NCI-H1417 treated with DMSO at 0.1 percent for 48 hours (cell line): ENCODE measurements at places on chromosomes 13 and 19.

DNA sequence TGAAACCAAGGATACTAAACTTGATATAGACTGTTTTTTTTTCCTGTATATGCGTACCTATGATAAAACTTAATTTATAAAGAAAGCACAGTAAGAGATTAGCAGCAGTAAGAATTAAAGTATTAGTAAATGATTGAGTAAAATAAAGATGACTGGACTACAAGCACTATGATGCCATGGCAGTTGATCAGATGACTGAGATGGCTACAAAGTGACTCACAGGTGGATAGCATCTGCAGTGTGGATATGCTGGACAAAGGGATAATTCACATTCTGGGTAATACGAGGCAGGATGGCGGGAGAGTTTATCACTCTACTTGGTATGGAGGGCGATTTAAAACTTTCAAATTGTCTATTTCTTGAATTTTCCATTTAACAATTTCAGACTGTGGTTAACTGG is 11.8 kb downstream of the HTR2A start:
- no peak for DNase-seq

DNA sequence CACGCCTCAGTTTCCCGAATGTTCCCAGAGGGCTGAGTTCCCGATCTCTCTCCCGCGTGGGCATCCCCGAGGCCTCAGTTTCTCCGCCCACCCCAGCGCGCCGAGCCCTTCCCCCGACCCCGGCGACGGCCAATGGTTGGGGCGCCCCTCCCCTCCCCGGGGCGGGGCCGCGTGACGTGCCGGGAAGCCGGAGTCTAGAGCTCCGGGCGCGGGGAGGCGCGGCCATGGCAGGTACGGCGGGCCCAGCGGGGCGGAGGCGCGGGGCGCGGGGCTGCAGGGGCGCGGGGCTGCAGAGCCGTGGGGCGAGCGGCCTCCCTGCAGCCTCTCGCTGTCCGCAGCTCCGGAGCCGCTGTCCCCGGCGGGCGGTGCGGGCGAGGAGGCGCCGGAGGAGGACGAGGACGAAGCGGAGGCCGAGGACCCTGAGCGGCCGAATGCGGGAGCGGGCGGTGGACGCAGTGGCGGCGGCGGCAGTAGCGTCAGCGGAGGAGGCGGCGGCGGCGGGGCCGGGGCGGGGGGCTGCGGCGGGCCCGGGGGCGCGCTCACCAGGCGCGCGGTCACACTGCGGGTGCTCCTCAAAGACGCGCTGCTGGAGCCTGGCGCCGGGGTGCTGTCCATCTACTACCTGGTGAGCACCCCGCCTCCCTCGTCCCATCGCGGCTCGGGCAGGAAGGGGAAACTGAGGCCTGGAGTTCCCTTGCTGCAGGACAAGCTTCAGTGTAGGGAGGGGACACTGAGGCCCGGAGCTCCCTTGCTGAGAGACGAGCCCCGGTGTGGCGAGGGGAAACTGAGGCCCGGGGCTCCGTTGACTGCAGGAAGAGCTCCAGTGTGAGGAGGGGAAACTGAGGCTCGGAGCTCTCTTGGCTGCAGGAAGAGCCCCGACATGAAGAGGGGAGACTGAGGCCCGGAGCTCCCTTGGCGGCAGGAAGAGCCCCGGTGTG is at the start of gene MPND:
Gene MPND (plus strand): TSS at position 193 of the 938 bp plus-strand sequence. CDS start 32 bp downstream, at position 225.
- DNase-seq: peak; percentile 45

- DNase-seq: no peak
Observed at GRCh38 chr19:29653398-29653797, 11.9 kb upstream of the PLEKHF1 start.

- no peak for DNase-seq
Observed at GRCh38 chr13:72229067-72229466, 362.1 kb upstream of the DACH1 start.

DNA sequence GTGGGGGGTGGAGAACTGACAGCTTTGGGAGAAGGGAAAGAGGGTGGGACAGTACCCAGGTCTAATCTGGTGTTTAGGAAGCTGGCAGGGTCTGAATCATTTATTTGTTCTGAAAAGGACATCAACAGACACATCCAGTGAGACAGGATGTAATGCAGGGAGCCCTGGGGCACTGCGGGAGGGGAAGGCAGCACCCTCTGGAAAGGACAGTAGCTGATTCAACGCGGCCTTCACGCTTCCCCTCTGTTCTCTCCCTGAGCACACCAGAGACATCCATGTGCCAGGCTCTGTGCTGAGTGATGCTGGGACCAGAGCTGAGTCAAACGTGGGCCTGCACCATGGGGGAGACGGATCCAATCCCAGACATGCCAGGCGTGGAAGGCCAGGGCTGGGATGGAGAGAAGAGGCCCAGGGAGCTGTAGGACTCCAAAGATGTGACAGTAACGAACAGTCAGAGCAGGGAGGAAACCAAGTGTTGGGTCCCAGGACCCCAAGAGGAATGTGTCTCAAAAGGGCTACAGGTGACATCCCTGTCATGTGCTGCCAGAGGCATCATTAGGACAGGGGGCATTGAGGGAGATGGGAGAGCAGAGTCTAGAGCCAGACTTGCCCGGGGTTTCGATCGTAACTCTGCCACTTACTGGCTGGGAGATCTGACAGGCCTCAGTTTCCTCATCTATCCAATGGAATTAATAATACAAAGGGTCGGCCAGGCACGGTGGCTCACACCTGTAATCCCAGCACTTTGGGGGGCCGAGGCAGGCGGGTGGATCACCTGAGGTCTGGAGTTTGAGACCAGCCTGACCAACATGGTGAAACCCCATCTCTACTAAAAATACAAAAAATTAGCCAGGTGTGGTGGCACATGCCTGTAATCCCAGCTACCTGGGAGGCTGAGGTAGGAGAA is 1.7 kb downstream of the ETFB start:
- no peak for DNase-seq

- DNase-seq: no peak
Observed at GRCh38 chr19:46142294-46142693, 5.7 kb upstream of the IGFL2 start.

DNA sequence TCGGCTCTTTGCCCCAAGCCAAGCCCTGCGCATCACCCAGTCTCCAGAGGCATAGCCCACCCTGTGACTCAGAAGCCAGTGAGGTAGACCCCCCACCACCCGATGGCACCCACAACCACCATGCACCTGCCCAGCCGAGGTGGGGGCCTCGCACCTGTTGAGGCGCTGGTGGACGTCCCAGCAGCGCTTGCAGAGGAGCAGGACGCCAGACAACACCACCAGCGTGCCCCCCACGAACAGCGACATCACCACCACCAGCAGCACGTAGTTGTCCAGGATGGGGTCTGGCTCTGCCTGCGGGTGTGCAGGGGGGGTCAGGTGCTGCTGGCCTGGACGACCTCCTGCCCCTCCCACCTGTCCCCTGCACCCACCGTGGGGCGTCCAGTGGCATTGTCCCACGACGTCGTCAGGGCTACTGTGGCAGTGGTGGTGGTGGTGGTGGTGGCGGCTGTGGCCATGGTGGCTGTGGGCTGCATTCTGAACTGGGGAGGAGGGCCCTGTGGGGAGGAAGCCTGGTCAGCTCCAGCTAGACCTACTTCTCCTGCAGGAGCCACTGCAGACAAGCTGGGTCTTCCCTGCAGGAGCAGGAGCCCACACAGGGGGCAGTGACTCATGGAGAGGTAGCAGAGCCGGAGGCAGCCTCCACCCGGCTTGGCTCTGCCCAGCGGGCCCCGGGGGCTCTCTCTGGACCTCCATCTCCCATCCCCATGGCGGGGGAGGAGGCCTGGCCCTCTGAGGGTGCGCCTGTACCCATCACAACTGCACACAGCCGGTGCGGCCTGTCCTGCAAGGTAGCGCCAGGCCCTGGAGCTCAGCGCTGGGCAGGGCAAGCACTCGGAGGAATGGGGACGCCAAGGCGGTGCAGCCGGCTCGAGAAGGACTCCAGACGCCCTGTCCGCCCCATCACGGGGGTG is 1.9 kb downstream of the CBARP start:
- DNase-seq: no peak

DNA sequence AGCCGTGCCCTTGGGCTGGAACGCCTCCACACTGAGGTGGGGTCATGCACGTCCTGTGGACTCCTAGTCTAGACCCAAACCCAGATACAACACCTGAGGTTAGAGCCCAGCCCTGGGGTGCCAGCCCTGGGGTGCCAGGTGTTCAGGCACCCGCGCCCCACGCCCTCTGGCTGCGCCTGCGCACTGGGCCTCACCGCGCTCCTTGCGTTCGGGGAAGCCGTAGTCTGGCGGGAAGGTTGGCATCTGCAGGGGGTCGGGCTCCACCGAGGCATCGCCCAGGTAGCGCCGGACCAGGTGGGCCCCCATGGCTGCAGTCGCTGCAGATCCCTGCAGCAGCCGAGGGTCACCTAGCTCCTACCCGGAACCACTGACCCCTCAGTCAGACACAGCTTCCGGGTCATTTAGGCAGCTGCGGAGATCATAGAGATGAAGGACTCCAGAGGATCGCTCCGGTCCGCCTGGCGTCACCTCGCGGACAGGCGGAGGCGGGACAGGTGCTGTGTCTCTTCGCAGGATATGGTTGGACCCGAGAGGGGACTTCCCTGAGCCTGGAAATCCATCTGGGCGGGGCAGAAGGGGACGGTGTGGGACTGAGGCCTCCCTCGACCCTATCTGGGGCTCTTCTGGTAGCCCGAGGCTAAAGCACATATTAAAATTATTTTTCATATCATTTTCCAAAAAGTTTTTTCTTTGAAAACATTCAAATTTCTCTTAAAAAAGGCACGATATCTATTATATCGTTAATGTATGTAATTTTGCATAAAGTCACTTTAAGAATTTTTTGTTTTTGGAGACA is at the start of gene NDUFB7:
Gene NDUFB7 (minus strand): TSS at position 372 of the 796 bp plus-strand sequence. CDS start 66 bp downstream, at position 306.
- peak; percentile 86 for DNase-seq

DNA sequence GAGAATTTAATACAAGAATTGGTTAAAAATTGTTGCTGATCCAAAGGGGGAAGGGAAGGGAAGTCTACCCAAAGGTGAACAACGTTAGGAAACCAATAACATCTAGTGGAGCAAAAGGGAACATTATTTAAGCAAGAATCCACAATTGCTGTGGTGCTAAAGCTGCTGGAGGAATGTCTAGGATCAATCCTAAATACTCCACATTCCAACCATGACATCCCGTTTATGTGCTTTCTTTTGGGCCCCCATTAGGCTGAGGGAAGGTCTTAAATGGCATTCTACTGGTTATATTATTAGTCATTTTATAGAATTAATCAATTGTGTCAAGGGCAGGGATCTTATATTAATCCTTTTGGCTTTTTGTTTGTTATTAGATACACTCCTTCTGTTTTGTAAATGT is 39.9 kb upstream of the VWA8 start:
- DNase-seq: no peak

DNA sequence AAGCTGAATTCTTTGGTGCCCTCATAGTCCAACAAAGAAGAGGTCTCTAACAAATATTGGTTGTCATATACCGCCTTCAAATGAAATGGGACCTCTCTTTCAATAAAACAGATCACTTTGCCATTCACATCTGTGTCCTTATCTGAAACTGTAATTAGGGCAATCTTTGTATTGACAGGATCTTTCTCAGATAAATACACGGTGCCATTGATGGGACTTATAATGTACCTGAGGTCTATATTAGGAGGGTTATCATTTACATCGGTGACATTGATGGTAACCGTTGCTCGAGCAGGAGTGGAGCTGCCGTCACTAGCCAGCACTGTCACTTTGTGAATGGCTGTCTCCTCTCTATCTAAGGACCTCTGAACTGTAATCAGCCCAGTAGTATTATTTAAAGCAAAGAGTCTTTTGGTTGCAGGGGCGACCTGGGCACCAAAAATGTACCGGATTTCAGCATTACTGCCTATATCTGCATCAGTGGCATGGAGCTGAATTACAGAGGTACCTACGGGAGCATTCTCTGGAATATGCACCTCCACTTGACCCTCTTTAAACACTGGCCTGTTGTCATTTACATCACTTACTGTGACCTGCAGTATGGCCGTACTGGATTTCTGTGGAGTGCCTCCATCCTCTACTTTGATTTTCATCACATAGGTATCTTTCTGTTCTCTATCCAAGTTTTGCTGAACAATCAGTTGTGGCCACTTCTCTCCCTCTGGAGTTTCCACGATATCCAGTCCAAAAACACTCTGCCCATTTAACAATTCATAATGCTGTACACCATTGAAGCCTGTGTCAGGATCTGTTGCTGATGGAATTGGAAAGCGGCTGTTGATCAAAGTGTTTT is 2.8 kb downstream of the PCDH9 start:
- no peak for DNase-seq

GRCh38 chr13:76527041-76527440 is 359.2 kb downstream of the KCTD12 start:
- no peak for DNase-seq

DNA sequence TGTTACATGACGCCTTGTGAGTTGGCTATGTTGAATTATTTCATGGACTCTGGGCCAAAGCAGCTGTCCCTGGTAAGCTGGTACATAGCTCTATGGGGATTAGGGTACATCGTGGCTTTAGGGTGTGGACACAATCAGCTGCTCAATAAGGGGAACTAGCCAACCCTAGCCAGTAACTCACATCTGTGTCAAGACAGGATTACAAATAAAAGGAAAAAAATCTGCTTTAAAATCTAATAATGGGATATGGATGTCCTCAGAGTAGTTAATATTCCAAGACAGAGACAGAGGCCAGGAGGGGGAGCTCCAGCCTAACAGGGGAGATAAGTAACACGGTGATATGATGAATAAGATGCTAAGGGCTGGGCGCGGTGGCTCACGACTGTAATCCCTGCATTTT is 21.1 kb upstream of the ZNF766 start:
- peak; percentile 7 for DNase-seq

GRCh38 chr13:112531263-112531794 is 56.6 kb downstream of the TUBGCP3 start:
- no peak for DNase-seq

DNA sequence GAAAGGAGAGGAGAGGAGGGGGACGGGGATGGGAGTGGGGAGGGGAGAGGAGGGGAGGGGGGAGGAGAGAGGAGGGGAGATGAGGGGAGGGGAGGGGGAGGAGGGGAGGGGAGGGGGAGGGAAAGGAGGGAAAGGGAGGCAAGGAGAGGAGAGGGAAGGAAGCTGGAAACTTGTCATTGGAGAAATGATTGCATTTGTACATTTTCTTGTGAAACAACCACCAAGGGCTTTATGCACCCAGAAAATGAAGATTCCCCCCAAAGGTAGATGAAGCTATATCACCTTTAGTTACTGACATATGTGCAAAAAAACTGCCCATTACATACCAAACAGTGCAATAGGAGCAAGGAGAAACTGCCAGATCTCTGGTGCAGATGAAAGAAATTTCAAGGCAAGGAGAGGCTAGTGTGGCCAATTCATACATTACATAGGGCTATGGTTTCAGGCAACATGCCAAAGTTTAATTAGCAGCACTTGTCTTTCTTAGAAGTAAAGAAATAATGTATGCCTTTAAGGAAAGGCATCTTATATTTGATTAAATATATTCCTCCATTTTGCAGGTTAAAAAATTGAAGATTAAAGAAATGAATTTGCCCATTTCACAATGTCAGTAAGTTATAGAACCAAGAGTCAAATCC is 49.5 kb upstream of the STK24 start:
- no peak for DNase-seq

- no peak for DNase-seq
Observed at GRCh38 chr13:34942732-34943435, 814 bp downstream of the NBEA start.

- no peak for DNase-seq
Observed at GRCh38 chr13:100921139-100921538, 246.5 kb upstream of the TMTC4 start.
